ENCODE measurements at places on chromosomes 6 and 20.
A peak's percentile ranks its signal among the peaks of the same experiment; 100 is the strongest.

GRCh38 chr6:127515234-127515793 lies 3.8 kb downstream of the MTCL3 start:
- DNase-seq = no peak

DNA sequence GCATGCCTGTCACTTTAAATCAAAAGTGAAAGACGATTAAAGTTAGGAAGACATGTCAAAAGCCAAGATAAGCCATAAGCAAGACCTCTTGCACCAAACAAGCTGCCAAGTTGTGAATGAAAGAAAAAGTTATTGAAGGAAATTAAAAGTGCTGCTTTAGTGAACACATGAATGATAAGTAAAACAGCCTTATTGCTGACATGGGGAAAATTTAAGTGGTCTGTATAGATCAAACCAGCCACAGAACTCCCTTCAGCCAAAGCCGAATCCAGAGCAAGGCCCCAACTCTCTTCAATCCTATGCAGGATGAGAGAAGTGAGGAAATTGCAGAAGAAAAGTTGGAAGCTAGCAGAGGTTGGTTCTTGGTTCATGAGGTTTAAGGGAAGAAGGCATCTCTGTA lies 9.3 kb upstream of the RIPK1 start:
- DNase-seq = no peak

- no peak for DNase-seq
These were observed 3.3 kb downstream of the ENTPD6 start for GRCh38 chr20:25198663-25199383.

GRCh38 chr20:35199740-35200139 lies 26.8 kb upstream of the MMP24 start:
- DNase-seq = no peak

GRCh38 chr20:11403711-11404110 lies 514.0 kb upstream of the BTBD3 start:
- DNase-seq = no peak

DNA sequence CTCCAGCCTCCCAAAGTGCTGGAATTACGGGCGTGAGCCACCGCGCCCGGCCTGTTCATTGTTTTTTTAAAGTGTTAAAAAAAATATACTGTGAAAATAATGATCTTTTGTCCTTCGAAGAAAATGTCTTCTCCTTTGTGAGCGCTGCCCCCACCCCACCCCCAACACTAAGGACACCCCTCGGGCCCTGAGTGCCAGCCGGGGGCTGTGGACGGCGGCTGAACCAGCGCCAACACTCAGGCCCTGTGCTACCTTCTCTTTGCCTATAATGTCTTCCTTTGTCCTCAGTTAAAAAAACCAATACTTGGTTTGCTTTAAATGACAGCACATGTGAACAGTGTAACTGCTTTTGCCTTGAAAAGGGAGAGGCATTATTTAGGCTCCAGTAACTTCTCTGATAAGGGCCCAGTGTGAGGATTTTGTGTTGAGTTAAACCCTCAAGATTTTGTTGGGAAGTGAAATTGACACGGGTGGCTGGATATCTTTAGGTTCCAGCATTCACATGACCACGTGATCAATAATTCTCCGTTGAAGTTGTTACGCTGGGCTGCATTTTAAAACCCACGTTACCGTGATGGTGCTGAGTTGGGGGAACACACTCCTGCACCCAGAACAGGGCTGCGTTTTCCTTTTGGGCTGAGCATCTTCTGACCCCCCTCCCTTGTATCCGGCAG lies 9.5 kb upstream of the ADRM1 start:
- DNase-seq = no peak

- peak; percentile 52 for DNase-seq
These were observed 2.5 kb upstream of the HEY2 start for GRCh38 chr6:125746731-125747588.

GRCh38 chr6:11096109-11096508 lies 2.5 kb downstream of the SMIM13 start:
- peak; percentile 21 for DNase-seq

- no peak for DNase-seq
These were observed 84.6 kb upstream of the PROKR2 start for GRCh38 chr20:5401277-5401875.

DNA sequence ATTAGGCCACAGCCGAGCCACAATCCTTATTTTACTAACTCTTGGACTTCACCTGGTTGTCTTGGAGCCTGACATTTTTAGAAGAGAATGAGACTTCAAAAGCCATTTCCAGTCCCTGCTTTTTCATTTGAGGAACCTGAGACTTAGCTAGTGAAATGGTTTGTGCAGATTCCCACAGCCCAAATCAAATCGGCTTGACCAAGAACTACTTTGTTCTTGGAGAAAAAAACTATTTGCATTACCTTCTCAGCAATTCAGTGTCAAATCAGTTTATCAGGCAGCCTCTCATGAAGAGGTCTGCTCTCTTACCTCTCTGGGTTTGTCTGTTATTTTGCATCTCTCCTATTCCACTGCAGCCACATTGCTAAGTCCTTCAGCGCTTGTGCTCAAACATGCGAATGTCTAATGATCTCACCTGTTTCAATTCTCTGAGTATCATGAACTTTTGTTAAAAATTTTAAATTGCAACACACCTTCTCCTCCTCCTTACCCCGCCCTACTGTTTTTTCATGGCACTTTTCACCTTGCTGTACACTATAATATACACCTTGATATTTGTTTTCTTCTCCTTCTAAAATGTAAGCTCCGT lies 573 bp upstream of the IFNGR1 start:
- DNase-seq = no peak

- DNase-seq = no peak
These were observed 215.1 kb downstream of the SOX4 start for GRCh38 chr6:21808551-21809242.

DNA sequence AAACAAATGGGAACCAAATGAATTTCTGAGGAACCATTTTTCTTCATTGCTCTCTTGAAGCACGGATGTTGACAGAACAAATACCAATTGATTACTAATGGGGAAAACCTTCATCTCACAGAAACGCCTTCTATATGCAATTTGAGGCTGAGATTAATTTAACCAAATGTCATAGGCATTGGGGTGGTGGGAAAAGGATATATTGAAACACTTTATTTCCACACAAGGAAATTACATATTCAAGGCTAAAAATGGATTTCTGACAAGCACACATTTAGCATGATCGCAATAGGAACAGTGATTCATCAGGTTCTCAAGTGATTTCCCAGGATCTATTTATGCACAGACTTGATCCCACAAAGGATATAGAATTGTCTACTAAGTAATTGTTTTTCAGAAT lies 88.9 kb downstream of the COL12A1 start:
- no peak for DNase-seq

- DNase-seq = no peak
These were observed at the start of gene NT5E for GRCh38 chr6:85449818-85450759. Gene NT5E, plus strand, starts transcription at chr6:85450083. Its CDS starts 57 bp downstream, at chr6:85450140.

- DNase-seq = no peak
These were observed 92.0 kb upstream of the SCP2D1 start for GRCh38 chr20:18721551-18722115.

GRCh38 chr6:89321131-89321970 lies 6.3 kb upstream of the GABRR2 start:
- peak; percentile 81 for DNase-seq

DNA sequence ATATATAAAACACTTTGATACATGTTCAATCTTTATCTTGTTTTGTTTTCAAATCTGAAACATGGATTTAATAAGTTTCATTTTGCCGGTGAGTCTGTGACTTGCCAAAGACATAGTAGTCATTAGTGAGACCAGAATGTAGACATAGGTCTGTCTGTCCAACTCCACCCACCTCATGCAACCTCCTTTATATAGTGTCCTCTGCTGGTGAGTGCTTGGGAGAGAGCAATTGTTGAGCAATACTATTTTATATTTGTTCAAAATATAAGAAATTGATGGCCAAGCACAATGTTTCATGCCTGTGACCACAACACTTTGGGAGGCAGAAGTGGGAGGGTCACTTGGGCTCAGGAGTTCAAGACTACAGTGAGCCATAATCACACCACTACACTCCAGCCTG lies 10.8 kb upstream of the LY86 start:
- peak; percentile 44 for DNase-seq

DNA sequence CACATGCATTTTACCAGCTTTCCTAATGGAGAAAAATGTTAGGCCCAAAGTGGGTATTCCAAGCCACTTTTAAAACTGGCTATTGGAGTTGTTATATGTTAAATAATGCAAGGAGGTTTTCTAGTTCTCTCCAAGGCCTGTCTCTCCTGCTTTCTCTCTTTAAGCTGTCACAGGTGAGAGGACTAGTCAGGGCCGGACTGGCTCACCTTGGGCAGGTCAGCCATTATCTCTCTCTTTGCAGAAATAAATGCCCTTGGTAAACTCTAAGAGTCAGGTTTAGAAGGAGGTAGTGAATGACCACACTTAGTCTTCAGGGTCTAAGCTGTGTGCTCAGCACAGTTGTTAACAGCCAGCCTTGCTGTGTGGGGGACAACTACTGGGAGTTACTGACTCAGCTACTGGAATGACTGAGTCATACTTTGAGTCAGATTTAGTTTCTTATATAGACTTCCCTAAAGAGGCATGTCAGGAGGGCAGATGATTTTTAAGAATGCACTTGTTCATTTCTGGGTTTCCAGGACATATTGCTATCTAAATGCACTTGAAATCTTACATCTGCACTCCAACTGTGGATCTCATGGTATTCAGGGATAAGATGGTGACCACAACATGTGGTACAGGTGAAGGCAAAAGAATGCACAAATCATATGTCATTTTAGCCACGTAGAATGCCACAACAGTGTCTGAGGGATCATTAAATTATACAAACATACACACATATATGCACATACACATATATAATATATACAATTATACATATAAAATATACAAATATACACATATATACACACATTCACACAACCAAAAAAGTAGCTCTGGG lies 719.4 kb downstream of the EPM2A start:
- DNase-seq = peak; percentile 37

DNA sequence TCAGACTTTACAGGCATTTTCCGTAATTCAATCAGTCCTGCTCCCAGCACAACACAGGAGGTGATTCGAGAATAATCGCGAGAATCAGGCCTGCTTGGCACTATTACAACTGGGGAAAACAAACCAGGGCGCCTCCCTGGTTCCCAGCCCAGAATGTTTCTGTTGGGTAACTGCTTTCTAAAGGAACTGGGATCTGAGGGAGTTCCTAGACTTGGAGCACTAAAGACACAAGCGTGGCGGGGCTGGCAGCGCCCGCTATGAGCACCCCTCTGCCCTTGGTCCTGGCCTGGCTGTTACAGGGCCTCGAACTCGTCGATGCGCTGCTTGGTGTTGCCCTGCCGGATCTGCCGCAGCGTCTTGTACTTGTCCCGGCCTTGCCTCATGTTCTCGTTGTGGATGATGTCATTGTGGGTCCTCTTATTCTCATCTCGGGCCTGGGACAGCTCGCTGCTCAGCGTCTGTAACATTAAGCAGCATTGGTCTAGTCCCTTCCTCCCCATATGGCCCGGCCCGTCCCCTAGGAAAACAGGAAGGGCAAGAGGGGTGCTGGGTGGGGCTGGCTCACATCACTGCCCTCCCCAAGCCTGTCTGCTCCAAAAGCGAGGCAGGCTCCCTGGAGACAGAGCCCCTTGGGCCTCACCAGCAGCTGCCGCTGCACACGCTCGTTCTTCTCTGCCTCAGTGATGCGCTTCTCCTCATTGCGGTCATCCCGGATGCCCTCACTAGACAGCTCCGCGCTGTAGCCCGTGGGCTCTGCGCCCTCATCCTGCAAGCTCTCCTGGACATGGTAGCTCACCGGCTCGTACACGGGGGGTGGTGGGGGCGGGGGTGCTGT lies 52.3 kb downstream of the EZR start:
- no peak for DNase-seq

- no peak for DNase-seq
These were observed 65.4 kb downstream of the UTRN start for GRCh38 chr6:144350528-144350880.

DNA sequence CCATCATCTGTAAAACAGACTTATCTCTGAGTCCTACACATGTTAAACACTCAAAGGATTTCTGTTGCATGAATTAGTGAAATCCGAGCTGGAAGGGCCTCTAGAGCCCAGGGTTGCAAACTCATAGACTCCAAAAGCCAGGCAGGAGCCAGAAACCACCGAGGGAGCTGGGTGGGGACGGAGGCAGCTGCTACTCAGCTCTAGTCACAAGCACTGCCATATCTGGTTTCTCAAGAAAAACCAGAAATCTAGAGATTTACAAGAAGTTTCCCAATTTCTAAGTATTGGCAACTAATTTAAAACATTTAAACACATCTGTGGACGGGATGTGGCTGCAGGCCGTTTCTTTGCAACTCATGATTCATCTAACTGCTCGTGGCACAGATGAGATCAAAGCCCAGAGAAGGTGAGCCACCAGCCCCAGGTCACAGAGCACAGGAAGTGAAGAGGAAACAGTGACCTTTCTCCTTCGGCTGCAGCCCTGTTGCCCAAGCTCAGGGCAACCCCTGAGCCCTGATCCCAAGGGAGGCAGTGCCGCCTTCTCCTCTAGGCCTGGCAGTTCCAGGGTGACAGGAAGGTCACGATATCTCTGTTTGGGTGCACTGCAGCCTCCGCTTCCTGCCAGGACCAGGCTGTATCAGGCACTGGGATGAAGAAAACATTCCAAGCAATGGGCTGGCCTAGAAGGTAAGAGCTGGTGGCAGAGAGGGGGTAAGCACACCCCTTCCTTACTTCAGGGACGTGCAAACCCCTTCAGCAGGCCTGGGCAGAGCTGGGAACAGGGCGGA lies 26.4 kb upstream of the PTGIS start:
- DNase-seq = no peak

DNA sequence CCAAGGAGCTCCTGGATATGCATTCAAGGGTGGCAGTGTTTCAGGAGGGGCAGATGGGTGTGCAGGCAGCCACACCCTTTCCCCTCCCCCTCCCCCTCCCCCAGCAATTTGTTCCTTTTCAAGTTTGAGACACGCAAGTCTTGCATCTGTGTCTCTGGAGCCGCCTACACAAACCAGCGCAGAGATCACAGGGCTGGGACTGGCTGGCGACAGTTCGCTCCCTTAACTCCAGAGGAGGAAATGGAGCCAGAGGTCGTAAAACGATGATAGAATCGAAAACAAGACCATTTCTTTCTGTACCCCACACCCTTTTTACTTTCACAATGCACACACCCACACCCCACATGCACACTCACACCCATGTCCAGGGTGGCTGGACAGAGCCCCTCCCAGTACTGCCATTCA lies 163.1 kb downstream of the LY86 start:
- peak; percentile 52 for DNase-seq

- no peak for DNase-seq
These were observed 120.1 kb upstream of the ARMC2 start for GRCh38 chr6:108727966-108728730.

Measured in CD14-positive monocyte (primary cell).